Inflammatory macrophage treated with lipopolysaccharide for 1 hour (primary cell): ENCODE measurements at places on chromosomes 5 and 9.

GRCh38 chr5:5505815-5506214 lies 83.3 kb downstream of the ICE1 start:
- DNase-seq: no peak

- DNase-seq: no peak
Observed at GRCh38 chr5:73039082-73039481, 81.3 kb upstream of the TMEM171 start.

- no peak for DNase-seq
Observed at GRCh38 chr9:4397917-4398316, 92.4 kb upstream of the SLC1A1 start.

DNA sequence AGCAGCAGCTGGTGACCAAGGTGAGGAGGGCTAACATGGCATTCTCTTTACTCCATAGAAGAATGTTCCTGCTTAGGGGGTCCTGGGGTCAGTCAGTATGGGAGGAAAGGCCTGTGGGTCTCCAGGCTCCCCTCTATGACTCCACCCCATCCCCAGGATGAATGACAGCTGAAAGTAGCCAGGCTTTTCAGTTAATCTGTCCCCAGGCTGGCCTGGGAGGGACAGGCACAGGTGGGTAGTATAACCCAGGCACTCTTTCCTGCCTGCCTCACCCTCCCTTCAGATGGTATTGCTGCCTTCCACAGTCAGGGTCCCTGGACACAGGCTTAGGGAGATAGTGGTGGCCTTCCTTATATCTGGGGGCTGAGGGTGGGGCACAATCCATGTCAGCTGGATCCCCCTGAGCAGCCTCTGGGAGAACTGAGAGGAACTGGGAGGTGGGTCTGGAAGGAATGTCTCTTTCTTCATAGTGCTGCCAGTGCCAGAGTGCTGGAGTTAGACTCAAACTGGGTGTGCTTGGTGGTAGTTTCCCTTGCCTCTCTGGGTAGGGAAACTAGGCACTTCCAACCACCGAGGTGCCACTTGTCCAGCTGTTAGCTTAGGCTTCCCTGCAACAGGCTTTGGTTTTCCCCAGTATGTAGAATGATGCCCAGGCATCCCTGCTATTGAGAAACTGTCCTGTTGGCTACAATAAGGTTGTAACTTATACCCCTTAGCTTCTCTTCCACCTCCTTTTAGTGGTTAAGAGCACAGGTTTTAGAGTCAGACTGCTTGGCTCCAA lies 27.8 kb downstream of the LARP1 start:
- no peak for DNase-seq

GRCh38 chr9:6960777-6961176 lies 203.0 kb downstream of the KDM4C start:
- DNase-seq: no peak

- DNase-seq: no peak
Observed at GRCh38 chr5:147855774-147856069, 22.8 kb upstream of the SCGB3A2 start.

- DNase-seq: peak; percentile 26
Observed at GRCh38 chr5:143059976-143060765, 290.0 kb downstream of the ARHGAP26 start.

- no peak for DNase-seq
Observed at GRCh38 chr5:166270712-166271111, 2020.7 kb upstream of the WWC1 start.

DNA sequence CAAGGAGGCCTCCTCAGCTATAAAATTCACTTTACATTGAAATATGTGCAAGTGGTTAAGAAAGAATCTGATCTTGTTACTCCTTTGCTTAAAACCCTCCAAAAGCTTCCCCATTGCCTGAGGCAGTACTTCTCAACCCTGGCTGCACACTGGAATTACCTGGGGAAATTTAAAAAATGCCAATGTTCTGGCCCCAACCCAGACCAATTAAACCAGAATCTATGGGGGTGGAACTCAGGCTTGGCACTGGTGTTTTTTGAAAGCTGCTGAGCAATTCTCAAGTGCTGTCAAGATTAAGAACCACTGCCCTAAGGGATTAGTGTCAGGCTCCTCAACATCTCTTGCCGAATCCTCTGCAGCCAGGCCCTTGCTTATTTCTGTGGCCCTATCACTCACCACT lies 269.6 kb downstream of the ELAVL2 start:
- DNase-seq: no peak

- DNase-seq: no peak
Observed at GRCh38 chr9:126652140-126652582, 38.4 kb downstream of the LMX1B start.

DNA sequence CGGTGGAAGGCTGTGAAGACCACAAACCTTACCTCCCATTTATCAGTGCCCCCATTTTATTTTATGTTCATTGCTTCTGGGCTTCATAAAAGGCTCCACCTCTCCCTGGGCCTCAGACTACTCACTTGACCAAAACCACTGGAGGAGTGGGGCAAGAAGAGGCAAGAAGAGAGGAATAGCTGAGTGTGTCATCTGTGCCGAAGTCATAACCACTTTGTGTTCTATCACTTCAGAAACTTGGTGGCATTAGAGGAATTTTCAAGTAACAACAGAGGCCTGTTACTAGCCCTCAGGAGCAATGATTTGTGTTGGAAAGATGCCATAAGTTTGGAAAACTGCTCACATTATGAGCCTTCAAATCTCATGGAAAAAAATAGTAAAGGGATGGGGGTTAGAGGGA lies 88.7 kb upstream of the PIK3R1 start:
- DNase-seq: no peak

DNA sequence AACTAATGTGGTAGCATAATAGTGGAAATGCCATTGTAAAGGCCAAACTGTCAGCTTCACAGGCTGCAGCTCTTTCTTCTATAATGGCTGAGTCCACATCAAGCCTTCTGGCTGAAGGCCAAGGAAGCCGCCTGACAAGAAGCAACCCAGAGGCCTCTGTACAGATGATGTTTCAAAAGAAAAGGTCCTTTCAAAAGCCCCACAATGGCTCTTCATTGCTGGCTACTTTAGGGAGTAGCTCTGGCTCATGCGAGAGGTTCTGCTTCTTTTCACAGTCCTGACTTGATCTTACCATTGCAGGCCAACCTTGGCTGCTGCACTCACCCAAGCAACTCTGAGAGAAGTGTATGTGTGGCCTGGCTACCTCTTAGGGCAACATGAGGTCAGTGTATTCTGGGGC lies 54.5 kb upstream of the EQTN start:
- DNase-seq: peak; percentile 62
